Transverse colon (tissue), 4 donors: ENCODE measurements at places on chromosomes 4 and X. TPM values are rescaled to one million over a fixed set of nuclear protein-coding genes. Genes with fewer than 3 reads are reported as not detected.

The VGLL1 gene
- not detected for total RNA-seq

GRCh38 chrX:636981-637659, 6.5 kb downstream of the SHOX start:
- DNase-seq, result no peak

DNA sequence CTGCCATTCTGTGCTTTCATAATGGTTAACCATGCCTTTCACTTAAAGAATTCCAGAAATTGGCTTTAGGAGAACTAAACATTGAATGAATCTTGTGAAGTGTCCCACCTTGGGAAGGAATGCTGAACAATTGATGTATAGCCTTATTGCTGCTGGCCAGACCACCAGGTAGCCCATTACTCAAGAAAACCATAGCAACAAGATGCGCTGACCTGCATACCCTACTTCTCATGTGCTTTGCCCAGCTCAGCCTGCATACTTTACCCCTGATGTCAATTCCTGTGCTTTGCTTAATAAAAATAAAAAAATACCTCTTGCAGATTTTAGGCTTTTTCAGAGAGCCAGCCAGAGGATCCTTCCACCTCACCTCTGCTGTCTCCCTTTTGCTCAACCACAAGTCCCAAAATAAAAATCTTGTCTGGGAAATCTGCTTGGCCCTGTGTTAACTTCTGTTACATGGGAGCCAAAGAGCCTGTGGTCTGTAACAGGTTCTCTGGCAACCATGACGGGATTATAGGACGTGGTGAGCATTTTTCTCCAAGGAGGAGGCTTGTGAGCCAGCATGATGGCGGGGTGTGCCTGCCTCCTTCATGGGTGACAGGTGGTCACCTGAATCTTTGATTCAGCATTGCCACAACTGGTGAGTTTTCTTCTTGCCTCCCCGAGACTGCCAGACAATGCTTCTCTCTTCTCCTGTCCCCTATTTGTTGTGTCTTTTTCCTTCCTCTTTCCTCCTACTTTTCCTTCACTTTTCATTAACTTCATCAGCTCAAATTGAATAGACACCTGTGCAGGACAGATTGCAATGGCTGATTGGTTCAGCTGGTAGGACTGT, 106.8 kb downstream of the ARSJ start:
- no peak for DNase-seq

DNA sequence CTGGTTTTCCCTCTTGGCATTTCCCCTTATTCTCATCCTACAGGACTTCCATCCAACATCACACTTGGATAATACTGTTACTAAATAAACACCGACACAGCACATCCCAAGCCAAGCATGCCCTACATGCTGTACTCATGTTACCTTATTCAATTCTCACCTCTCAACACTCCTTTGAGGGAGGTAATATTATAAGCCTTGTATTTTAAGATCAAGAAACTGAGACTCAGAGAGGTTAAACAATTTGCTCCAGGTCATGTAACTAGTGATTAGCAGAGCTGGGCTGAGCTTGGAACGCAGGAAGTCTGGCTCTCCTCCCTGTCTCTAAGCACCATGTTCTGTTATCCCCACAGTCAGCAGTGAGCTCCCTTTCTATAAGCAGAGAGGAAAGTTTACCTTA, 333.6 kb upstream of the IGFBP7 start:
- DNase-seq, result no peak

The ADH6 gene
- 15.2 TPM for total RNA-seq

DNA sequence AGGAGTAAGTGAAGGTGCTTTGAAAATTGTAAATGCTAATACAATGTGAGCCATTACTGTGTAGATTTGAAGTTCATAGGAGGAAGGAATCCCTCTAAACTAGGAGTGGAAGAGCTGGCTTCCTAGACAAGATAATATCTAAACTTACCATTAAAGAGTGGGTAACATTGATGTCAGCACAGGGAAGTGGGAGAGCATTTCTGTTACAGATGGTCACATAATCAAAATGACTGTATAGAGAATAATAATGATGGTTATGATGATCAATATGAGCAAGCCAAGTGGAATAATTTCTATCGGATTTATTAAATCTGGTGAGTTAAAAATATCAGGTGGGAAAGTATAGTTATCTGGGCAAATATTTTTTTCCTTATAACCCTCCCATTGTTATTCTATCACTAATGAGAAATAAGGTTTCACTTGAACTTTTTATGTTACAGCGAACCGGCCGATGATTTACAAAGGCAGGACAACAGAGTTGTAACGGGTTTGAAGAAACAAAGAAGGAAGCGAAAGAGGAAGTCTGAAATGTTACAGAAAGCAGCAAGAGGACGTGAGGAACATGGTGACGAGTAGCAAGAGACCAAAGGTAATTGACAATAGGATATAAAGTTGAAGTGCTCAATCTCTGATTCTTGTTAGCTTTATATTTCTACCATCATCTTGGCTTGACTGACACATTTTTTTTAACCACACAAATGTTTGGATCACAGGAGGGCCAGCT, 43.5 kb downstream of the FMR1NB start:
- DNase-seq, result no peak

DNA sequence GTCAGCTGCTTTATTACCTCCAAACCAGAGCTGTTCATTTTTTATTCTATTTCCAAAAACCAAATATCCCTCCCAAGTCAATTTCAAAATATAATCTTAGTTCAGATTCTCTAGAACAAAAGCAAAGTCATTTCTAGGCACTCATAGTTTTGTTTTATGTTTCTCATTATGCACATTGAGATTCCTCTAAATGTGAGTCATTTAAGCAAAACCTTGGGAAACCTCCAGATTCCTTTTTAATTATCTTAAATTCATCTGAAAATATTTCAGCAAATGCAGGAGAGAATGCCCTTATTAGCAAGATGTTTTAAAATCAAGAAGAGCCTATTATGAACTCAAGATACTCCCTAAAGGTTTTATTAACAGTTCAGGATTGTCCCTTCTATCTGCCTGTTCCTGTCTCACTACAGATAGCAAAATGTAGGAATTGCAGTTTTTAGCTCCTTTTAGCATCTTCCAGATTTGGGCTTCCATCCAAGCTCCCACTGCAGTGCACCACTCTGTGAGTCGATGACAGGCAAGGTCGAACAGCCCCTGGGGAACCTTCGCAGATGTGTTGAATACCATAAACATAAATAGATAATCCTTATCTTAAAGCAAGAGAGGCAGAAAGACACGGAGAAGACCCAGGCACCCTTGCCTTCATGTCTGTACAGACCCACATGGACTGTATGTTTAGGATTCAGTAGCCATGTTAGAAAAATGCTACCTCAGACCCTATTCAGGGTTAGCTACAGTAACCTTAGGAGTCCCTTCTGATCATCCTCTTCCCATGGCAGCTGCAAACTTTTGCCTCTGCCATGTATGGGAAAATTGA, 11.3 kb upstream of the SLC9A7 start:
- no peak for DNase-seq

The CCKAR gene
- not detected for total RNA-seq

The AMOT gene
- total RNA-seq, result 7.0 TPM

DNA sequence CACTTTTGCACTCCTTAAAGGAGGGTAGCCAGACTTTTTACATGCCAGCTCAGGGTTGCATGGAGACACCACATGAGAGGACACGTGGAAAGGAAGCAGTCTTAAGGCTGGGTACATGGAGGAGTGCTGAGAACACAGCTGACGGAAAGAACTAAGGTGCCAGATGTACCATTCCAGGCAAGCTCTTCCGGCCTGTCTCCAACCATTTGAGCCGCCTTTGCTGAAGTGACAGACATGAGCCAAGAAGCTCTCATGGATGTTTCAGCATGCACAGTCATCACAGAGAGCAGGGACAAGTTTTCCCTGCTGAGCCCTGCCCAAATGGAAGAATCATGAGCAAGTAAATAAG, 83.4 kb upstream of the BMP2K start:
- DNase-seq, result no peak

- DNase-seq, result no peak
Observed at GRCh38 chr4:186651181-186651603, 72.5 kb downstream of the FAT1 start.

GRCh38 chr4:168900080-168900479, 110.0 kb downstream of the CBR4 start:
- no peak for DNase-seq

The NAP1L3 gene
- total RNA-seq, result 1.3 TPM

GRCh38 chr4:13348216-13348615, 135.9 kb downstream of the RAB28 start:
- no peak for DNase-seq

- DNase-seq, result no peak
Observed at GRCh38 chrX:1308476-1308875, 28.1 kb upstream of the IL3RA start.

DNA sequence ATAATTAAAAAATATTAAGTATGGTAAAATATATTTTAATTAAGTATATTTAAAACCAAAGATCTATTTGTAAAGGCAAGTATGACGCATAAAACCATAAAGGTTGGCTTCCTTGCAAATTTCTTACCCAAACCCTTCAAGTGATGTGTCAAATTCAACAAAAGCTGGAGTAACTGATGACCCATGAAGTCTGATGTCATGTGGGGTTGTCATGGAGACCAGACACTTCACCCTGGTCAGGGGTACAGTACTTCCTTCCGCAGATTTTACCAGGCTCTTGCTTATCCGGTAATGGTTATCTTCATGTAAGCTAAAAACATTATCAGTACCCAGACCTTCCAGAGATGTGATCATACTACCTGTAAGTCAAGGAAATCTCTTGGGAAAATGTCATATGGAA, 170.1 kb downstream of the WDFY3 start:
- no peak for DNase-seq
